ENCODE measurements at places on chromosomes 11 and 22.
A peak's percentile ranks its signal among the peaks of the same experiment; 100 is the strongest.

GRCh38 chr11:62931499-62932278, 10.5 kb upstream of the CHRM1 start:
- DNase-seq, result no peak

GRCh38 chr11:61764606-61765260, 12.3 kb downstream of the MYRF start:
- DNase-seq, result no peak

- no peak for DNase-seq
These were observed 44.8 kb downstream of the GAS2 start for GRCh38 chr11:22711071-22711770.

- DNase-seq, result peak; percentile 83
These were observed 3.4 kb downstream of the ABCC8 start for GRCh38 chr11:17473071-17473744.

DNA sequence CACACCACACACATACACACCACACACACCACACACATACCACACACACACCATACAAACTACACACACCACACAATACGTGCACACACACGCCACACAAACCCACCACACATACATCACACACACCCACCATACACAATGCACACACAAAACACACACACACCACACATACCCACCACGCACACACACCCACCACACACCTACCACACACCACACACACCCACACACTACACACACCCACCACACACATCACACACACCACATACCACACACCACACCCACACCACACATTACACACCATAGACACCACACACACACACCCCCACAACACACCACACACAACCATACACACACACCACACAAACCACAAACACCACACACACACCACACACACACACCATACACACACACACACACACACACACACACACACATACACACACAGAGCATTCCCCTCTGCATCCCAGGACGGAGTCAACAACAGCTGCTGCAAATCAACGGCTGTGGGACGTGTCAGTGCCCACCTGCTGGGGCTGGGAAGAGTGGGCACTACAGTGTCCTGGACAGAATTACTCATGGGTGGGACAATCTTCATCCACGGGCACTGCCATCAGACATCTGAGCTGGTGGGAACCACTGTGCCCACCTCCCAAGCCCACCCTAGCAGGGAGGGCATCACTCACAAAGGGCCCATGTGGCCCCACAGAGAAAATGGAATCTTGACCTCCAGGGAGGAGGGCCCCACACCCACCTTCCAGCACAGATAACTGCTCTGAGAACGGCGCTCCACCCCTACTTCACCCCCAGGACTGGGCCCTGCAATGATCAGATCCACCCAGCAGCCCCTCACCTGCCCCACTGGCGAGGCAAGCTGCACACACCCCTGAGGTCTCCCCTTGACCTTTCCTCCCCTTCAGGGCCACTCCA, 8.4 kb downstream of the TP53I11 start:
- DNase-seq, result no peak

DNA sequence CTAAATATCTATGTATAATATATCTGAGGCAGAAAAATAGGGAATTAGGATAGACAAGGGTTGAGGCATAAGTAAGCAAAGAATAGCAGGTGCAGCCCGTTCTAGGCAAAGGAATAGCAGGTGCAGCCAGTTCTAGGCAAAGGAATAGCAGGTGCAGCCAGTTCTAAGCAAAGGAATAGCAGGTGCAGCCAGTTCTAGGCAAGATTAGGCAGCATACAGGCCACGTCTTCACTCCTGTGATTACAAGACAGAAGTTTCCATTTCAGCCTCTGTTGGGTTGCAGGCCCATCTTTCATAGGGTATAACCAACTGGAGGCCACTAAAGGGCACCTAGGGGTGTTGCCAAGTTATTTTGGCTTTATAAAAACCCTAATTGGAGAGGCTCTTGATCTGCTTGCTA, 28.8 kb upstream of the CHORDC1 start:
- DNase-seq, result no peak

- no peak for DNase-seq
These were observed 304.9 kb downstream of the NTM start for GRCh38 chr11:131675121-131675888.

- no peak for DNase-seq
These were observed 538.3 kb upstream of the ANO3 start for GRCh38 chr11:25793637-25794036.

GRCh38 chr11:12993626-12994025, 15.5 kb upstream of the RASSF10 start:
- DNase-seq, result no peak

- DNase-seq, result no peak
These were observed 435 bp upstream of the TAF6L start for GRCh38 chr11:62770778-62771143.

DNA sequence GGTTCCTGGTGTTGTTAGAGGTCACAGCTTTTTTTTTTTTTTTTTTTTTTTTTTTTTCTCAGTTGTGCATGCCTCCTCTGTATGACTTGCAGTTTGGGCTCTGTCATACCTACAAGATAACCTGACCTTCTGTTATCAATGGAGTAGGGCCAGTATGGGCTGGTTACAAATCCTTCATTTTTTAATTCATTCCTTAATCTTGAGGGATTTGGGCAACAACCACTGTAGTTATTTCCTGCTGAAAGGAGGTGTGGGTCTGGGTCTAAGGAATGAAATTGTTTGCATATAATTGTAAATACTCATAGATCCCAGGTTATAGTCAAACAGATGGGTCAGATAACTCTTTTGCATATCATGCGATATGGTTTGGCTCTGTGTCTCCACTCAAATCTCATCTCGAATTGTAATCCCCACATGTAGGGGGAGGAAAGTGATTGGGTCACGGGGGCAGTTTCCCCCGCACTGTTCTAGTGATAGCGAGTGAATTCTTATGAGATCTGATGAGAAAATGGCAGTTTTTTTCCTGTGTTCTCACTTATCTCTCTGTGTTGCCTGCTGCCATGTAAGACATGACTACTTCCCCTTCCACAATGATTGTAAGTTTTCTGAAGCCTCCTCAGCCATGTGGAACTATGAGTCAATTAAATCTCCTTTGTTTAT, 14.1 kb upstream of the GLYAT start:
- DNase-seq, result no peak

- no peak for DNase-seq
These were observed 22.6 kb downstream of the BUD13 start for GRCh38 chr11:116750070-116750718.

GRCh38 chr11:124760205-124760652, 1.9 kb downstream of the ESAM start:
- DNase-seq, result no peak

DNA sequence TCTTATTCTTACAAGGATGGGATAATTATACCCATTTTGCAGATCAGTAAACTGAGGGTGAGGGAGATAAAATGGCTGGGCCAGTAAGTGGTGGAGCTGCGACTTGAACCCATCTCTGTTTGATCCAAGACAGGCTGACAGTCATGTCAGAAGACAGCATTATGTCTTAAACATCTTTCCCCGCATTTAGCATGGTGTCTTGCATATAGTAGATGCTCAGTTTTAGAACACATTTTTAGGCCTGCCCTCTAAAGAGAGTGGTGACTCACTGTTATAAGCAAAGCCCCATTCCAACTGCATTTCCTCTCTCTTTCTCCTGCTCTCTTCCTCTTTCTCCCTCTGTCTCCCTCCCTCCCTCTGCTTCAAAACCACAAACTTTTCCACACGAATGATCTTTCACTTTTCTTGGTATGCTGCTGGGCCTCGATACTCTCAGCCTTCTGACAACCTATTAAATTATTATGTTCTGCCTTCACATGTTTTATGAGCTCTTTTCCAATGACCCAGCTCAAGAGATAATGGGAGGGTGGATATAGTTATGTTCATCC, 25.2 kb downstream of the CWC15 start:
- DNase-seq, result no peak

GRCh38 chr11:119506436-119506835, 83.5 kb upstream of the THY1 start:
- no peak for DNase-seq

DNA sequence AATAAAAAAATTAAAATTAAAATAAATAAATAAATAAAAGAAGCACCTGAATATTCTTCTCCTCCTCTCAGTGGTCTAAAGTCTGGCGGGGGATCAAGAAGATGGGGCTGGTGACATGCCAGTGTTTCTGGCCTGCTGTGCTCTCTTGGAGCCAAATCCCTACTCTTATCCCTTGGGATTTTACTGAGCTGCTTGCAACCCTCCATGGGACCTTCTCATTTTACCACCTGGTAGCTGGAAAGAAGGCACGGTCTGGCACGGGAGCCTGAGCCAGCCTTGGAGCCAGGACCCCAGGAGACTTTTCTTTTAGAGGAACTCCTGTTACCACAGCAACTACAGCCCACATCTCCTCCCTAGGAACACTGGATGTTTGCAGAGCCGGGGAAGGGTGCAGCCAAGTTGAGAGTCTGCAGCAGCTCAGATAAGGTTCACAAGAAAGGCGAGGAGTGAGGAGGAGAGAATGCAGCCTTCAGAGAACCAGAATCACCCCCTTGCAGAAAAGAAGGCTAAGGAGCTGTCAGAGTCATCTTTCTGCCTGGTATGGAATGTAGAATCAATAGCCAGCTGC, 21.4 kb downstream of the CD6 start:
- DNase-seq, result no peak

DNA sequence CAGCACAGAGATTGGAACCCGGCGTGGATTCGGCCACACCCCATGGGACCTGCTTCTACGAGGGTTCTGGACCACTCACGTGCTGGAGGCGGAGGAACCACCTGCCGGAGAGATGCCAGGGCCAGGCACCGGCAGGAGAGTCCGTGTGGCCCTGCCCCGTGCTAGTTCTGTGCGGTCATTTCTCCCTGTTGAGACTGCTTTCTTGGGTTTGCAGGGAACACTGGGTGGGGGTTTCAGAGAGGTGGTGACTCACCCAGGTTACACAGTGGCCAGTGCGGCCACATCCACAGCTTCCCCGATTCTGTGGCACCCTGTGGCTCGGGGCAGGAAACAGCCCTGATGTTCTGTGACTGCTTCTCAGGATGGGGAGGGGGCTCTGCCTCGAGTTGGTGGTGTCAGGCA, 3.6 kb upstream of the PHLDA2 start:
- no peak for DNase-seq

Measured in HuH-7 (cell line).